ENCODE measurements at places on chromosomes 16 and 17. TPM values are rescaled to one million over a fixed set of nuclear protein-coding genes. Genes with fewer than 3 reads are reported as not detected.

The WNK4 gene
- total RNA-seq = 0.44 TPM

The OR3A3 gene
- total RNA-seq = not detected

The CDK3 gene
- 0.66 TPM for total RNA-seq

The PRAC2 gene
- total RNA-seq = 0.66 TPM

The ZNF263 gene
- total RNA-seq = 54.7 TPM

The KRT33A gene
- not detected for total RNA-seq

The KIF19 gene
- total RNA-seq = not detected

The TAC4 gene
- total RNA-seq = not detected

The SKAP1 gene
- total RNA-seq = not detected

The ZCCHC14 gene
- 12.2 TPM for total RNA-seq

The SOX8 gene
- 0.14 TPM for total RNA-seq

The DLX3 gene
- not detected for total RNA-seq

Measured in placental pericyte (primary cell).